ENCODE measurements at places on chromosomes 3 and 15. TPM values are rescaled to one million over a fixed set of nuclear protein-coding genes. Genes with fewer than 3 reads are reported as not detected.

Gene TM4SF1
- total RNA-seq: 66.4 TPM

Gene GRAMD1C
- 28.4 TPM for total RNA-seq

Gene SLC7A14
- total RNA-seq: not detected

Gene LMOD3
- total RNA-seq: not detected

Gene NTRK3
- 3.6 TPM for total RNA-seq

Gene C3orf49
- total RNA-seq: not detected

Gene C2CD4A
- 0.10 TPM for total RNA-seq

Gene CFAP100
- not detected for total RNA-seq

Gene ARID3B
- 4.9 TPM for total RNA-seq

Gene NDUFB4
- total RNA-seq: 235 TPM

Gene RLBP1
- not detected for total RNA-seq

Gene ZNF501
- 4.1 TPM for total RNA-seq

Gene GP5
- not detected for total RNA-seq

Gene CCDC13
- total RNA-seq: not detected

Gene ITGA11
- total RNA-seq: 0.91 TPM

Gene ATR
- total RNA-seq: 12.9 TPM

Gene ACKR4
- total RNA-seq: 5.4 TPM

Gene DUT
- total RNA-seq: 140 TPM

Gene APOD
- 262 TPM for total RNA-seq

Gene CASR
- total RNA-seq: not detected

Gene ST3GAL6
- 19.2 TPM for total RNA-seq

Gene PLAAT1
- total RNA-seq: 6.3 TPM

Gene PPP1R14D
- total RNA-seq: 4.8 TPM

Gene ZIC4
- 0.10 TPM for total RNA-seq

Gene WDR93
- total RNA-seq: not detected

Gene PP2D1
- total RNA-seq: not detected

Data from lower leg skin (tissue), 4 donors.